ENCODE measurements at places on chromosomes 5 and 9.

GRCh38 chr5:138752341-138752950, 779 bp upstream of the CTNNA1 start:
- DNase-seq = no peak

- no peak for DNase-seq
Measured at GRCh38 chr5:89346573-89346972, 463.6 kb upstream of the MEF2C start.

GRCh38 chr9:2655411-2655901, 33.9 kb downstream of the VLDLR start:
- peak; percentile 57 for DNase-seq

- no peak for DNase-seq
Measured at GRCh38 chr5:3598207-3598606, 2.6 kb downstream of the IRX1 start.

GRCh38 chr5:37412515-37412914, 33.4 kb downstream of the WDR70 start:
- DNase-seq = no peak

Measured in CD4-positive, alpha-beta T cell treated with Interleukin-4 for 4 hours (primary cell).